CD14-positive monocyte (primary cell): ENCODE measurements at places on chromosomes 1 and 21. TPM values are rescaled to one million over a fixed set of nuclear protein-coding genes. Genes with fewer than 3 reads are reported as not detected.

- no peaks in the 10 kb centered on the region for H3K4me1 ChIP-seq
- no peak for DNase-seq
- H3K27ac ChIP-seq, result no peak overlapping the region
- H3K36me3 ChIP-seq, result no peaks in the 10 kb centered on the region
- no peak overlapping the region for H3K4me3 ChIP-seq
- no peaks in the 10 kb centered on the region for H3K27me3 ChIP-seq
Measured at GRCh38 chr1:53087332-53088285, 25.6 kb downstream of the PODN start.

DNA sequence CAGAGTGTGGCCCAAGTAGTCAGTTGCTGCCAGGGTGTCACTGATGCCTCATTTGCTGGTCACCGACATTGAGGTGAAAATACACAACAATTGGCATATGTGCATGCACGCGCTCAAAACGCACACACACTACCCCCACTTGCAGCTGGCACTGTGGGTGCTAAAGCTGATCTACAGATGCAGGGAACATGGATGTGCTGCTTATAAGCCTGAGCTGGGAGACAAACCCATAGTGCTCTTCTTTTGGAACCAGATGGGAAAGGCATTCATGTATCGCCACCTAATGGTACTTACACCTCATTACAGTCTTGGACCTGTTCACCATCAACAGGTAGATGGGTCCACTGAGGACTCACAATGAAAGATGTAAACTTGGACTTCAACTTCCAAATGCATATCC is 70.3 kb upstream of the CAMK1G start:
- peak; percentile 13 for DNase-seq
- no peaks in the 10 kb centered on the region for H3K27me3 ChIP-seq
- no peaks in the 10 kb centered on the region for H3K4me1 ChIP-seq
- H3K4me3 ChIP-seq, result no peak overlapping the region
- no peak overlapping the region for H3K27ac ChIP-seq

DNA sequence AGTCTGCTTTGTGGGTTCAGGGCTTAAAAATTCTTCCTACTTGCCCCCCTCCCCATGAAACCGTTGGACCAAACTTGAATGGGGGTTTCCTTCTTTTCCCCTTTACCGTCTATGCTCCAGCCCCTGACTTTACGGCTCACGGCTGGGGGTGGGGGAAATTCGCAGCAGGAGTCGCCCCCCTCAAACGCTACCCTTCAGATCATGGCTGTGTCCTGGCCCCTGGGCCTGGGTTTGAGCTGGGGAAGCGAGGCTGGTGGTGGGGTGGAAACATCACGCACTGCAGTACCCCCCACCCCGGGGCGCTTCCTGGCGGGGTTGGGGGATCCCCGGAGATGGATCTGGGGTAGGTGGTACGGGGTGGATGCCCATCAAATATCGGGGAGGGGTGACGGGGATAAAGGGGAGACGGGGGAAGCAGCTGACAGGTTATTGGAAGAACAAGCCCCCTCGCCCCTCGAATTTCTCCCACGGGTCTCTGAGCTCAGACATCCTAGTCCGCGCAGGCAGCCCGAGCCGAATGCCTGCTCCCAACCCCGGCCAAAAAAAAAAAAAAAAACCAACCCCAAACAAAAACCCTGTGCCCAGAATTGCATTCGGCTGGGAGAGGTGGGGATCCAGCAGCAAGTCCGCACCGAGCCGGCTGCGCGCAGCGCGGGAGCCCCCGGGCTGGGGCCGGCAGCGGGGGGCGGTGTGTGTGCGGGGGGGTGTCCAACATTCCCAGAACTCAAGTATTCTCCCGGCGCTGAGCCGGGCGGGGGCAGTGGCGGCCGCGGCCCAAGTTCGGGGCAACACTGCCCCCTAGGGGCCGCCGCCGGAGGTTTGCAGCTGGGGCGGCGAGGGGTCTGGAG is 59.0 kb upstream of the ACOT11 start:
- H3K4me1 ChIP-seq, result peaks cover 45% of the 10 kb centered on the region
- H3K27me3 ChIP-seq, result peaks cover 6% of the 10 kb centered on the region
- peak; percentile 66 for DNase-seq
- peak overlapping the region; percentile 88 for H3K4me3 ChIP-seq
- H3K27ac ChIP-seq, result peak overlapping the region; percentile 85

GRCh38 chr1:40301066-40301465 is 16.0 kb downstream of the COL9A2 start:
- DNase-seq, result no peak
- H3K4me3 ChIP-seq, result no peak overlapping the region
- H3K36me3 ChIP-seq, result peaks cover 14% of the 10 kb centered on the region
- no peaks in the 10 kb centered on the region for H3K4me1 ChIP-seq
- no peak overlapping the region for H3K27ac ChIP-seq

- H3K36me3 ChIP-seq, result peaks cover 39% of the 10 kb centered on the region
- no peaks in the 10 kb centered on the region for H3K27me3 ChIP-seq
- H3K27ac ChIP-seq, result peak overlapping the region; percentile 81
- H3K4me1 ChIP-seq, result peaks cover 66% of the 10 kb centered on the region
- peak overlapping the region; percentile 58 for H3K4me3 ChIP-seq
- no peak for DNase-seq
Measured at GRCh38 chr1:66371233-66372005, 162.5 kb upstream of the SGIP1 start.

GRCh38 chr1:94418664-94419655 is 771 bp downstream of the ABCD3 start:
- no peaks in the 10 kb centered on the region for H3K27me3 ChIP-seq
- peak overlapping the region; percentile 60 for H3K4me3 ChIP-seq
- DNase-seq, result peak; percentile 27

- no peaks in the 10 kb centered on the region for H3K27me3 ChIP-seq
- H3K4me1 ChIP-seq, result peaks cover 51% of the 10 kb centered on the region
- H3K27ac ChIP-seq, result peak overlapping the region; percentile 94
- no peak for DNase-seq
- H3K36me3 ChIP-seq, result no peaks in the 10 kb centered on the region
Measured at GRCh38 chr1:233112186-233113008, 162.0 kb downstream of the NTPCR start.

GRCh38 chr1:23303524-23303923 is 40.6 kb downstream of the HNRNPR start:
- peaks cover 99% of the 10 kb centered on the region for H3K36me3 ChIP-seq
- no peak overlapping the region for H3K27ac ChIP-seq
- H3K4me1 ChIP-seq, result no peaks in the 10 kb centered on the region
- no peaks in the 10 kb centered on the region for H3K27me3 ChIP-seq
- no peak overlapping the region for H3K4me3 ChIP-seq

GRCh38 chr1:89170170-89171066 is 5.4 kb downstream of the GBP7 start:
- no peak for DNase-seq
- no peaks in the 10 kb centered on the region for H3K27me3 ChIP-seq
- H3K4me1 ChIP-seq, result peaks cover 3% of the 10 kb centered on the region
- H3K27ac ChIP-seq, result no peak overlapping the region
- H3K36me3 ChIP-seq, result no peaks in the 10 kb centered on the region

GRCh38 chr21:42094811-42095210 is 23.7 kb downstream of the UMODL1 start:
- no peak overlapping the region for H3K27ac ChIP-seq
- H3K4me3 ChIP-seq, result no peak overlapping the region
- DNase-seq, result no peak
- H3K27me3 ChIP-seq, result no peaks in the 10 kb centered on the region
- H3K36me3 ChIP-seq, result no peaks in the 10 kb centered on the region
- H3K4me1 ChIP-seq, result peaks cover 14% of the 10 kb centered on the region

- no peak overlapping the region for H3K27ac ChIP-seq
- no peak overlapping the region for H3K4me3 ChIP-seq
- no peaks in the 10 kb centered on the region for H3K27me3 ChIP-seq
- DNase-seq, result no peak
Measured at GRCh38 chr1:173581383-173582079, 21.3 kb downstream of the SLC9C2 start.

- H3K4me1 ChIP-seq, result no peaks in the 10 kb centered on the region
- no peak overlapping the region for H3K4me3 ChIP-seq
- H3K36me3 ChIP-seq, result no peaks in the 10 kb centered on the region
- no peaks in the 10 kb centered on the region for H3K27me3 ChIP-seq
- DNase-seq, result no peak
Measured at GRCh38 chr21:27365394-27365793, 398.5 kb upstream of the ADAMTS5 start.

DNA sequence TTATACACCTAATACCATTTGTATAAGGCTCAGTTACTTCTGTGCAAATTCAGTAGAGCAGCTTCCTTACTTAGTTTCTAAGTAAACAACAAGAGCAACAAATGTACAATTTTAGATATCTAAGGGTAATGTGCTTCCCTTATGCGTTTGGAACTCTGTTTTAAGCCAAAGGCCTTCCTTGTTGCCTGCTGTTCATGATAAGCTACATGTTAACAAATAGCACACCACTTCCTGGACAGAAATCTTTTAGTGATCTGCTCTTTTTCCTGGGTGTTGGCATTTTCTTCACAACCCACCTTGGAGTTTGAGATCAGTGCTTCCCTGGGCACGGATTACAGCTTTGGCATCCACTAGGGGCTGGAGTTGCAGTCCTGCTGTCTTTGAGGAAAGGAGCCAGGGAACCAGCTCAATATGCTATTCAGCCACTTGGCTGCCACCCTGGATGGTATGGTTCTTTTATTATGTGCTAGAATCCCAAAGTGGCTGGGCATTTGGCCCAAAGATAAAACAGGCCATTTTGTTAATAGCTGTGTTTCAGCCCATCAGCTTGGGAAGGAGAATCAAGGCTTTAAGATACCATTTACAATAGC is 55.6 kb upstream of the ADAR start:
- no peaks in the 10 kb centered on the region for H3K36me3 ChIP-seq
- no peaks in the 10 kb centered on the region for H3K27me3 ChIP-seq
- no peak overlapping the region for H3K27ac ChIP-seq

DNA sequence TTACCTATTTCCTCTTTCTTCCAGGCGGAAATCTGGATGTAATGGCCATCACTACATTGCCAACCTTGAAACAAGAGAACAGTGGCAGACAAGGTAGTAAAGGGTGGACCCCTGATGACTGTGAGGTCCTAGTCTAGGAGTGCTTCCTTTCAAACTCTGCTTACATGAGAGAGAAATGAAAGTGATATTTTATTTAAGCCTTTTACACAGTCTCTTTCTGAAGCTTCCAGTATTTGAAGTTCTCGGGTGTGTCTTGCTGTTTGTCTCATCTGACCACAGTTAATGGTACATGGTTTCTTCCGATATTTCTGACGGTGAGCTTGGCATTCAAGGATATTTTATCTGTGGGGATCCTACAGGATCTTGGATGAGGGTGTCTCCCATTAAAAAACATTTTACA is 215.2 kb downstream of the SLC45A1 start:
- no peaks in the 10 kb centered on the region for H3K27me3 ChIP-seq
- no peak for DNase-seq
- no peak overlapping the region for H3K4me3 ChIP-seq
- no peak overlapping the region for H3K27ac ChIP-seq

The NBPF4 gene
- polyA plus RNA-seq, result not detected

The LGALS8 gene
- polyA plus RNA-seq, result 58.9 TPM

The BEST4 gene
- polyA plus RNA-seq, result 0.10 and 0.19 TPM in 2 replicates

The RGS13 gene
- polyA plus RNA-seq, result not detected

The CFHR1 gene
- polyA plus RNA-seq, result not detected

The INSRR gene
- polyA plus RNA-seq, result not detected

The TDRD5 gene
- polyA plus RNA-seq, result not detected
